Activated CD4-positive, alpha-beta T cell treated with anti-CD3 and anti-CD28 coated beads for 48 hours (primary cell): ENCODE measurements at places on chromosomes 7 and 10.
A peak's percentile ranks its signal among the peaks of the same experiment; 100 is the strongest.

- no peak for DNase-seq
These were observed 3.9 kb upstream of the MIOS start for GRCh38 chr7:7562736-7563135.

- DNase-seq: no peak
These were observed 210.9 kb upstream of the SEMA3E start for GRCh38 chr7:83859827-83860226.

GRCh38 chr10:97320480-97321031, 1.5 kb downstream of the FRAT1 start:
- DNase-seq: peak; percentile 38

DNA sequence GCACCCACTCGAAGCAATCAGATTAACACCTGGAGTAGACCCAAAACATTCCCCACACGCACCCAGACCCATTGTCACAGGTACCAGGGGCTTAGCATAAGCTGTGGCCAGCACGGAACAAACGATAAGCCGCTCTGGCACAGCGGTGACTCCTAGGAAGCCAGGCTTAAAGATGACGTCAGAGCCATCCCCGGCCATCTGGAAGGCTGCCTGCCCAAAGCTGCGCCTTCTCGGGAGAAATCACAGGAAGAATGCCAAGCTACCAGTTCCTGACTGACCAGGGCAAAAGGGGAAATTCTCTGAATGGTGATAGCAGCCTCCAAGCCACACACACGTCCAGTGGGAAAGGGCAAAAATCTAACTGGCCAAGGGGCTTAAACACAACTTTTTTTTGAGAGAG, 13.0 kb upstream of the WIPI2 start:
- no peak for DNase-seq

DNA sequence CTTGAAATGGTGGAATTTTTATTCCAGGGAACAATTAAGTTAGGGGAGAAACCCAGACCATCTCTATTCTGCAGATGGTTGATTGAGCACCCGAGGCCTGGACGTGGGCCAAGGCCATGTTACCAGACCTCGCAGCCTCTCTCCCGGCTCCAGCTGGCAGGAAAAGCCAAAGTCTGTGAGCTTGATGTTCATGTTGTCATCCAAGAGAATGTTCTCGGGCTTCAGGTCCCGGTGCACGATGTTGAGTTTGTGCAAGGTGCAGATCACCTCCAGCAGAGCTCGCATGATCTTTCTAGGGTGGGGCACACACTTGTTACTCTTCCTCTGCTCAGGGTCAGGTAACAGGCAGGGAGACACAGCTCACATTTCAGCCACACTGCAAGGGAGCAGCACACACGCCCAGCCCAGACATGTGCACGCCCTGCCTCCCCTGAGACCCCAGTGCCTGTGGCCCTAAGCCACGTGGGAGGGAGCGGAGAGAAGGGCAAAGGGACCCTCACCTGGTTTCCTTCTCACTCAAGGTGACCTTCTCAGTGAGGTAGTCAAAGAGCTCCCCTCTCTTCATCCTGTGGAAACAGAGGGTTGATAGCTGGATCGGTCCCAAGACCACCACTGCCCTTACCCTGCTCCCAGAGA, 9.5 kb downstream of the PHKG1 start:
- no peak for DNase-seq

DNA sequence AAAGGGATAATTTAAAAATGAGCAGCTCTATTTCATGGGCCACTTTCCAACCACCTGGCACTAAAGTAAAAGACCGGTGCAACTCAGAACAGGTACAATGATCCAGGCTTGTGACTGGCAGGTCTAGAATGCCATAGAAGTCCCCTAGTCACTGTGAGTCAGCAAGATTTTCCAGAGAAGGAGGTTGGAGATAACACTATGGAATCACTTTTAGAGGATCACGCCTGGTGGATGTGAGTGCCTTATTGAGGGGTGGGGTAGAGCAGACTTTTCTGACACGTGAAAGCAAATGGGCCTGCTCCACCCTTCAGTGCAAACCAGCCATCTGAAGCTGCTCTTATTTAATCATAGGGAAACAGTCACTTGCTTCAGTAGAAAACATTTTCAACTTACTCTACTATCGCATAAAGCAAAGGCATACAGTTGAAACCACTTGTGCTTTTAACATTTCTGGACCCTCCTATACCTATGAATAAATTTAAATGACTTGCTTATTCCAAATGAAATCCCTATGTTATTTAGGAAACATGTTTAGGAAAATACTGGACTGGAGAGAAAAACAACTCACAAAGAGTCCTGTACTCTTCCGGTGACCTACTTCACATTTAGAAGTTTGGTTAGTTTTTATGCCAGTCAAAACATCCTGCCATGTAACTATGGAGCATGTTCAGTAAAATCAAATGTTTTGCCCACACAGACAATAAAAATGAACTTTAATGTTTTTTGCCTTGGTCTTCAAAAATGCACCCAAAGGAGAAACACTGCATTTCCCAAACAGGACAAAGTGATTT, 21.5 kb upstream of the AKR1C1 start:
- no peak for DNase-seq

GRCh38 chr7:80078159-80078731, 56.4 kb upstream of the GNAI1 start:
- DNase-seq: peak; percentile 38

- DNase-seq: no peak
These were observed 136.1 kb downstream of the NEURL1 start for GRCh38 chr10:103629581-103629980.

GRCh38 chr7:94980418-94981142, 73.2 kb downstream of the PPP1R9A start:
- no peak for DNase-seq

DNA sequence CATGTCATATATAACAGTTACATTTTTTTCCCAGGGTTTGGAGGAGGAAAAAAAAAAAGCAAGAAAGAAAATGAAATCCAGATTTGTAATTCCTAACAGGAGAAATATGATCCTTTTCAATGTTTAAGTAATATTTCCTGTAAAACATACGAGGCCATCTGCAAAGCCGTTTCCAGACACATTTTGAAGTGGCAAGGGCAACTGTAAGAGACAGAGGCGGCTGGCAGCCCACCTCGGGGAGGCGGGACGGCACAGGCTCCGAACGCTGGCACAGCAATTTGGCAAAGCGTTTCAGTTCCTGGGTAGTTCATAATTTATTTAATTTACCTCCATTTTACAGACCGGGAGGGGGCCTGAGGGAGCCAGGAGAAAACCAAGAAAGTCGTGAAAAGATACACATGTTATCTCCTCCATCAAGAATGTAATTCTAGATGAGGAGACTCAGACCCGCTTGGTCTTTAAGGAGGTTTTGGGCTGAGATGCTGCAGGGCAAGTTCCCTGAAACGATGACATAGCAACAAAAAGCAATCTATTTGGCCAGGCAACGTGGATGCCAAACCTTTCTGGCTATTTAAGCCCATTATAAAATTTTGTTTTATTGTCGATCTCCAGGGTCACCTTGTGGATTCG, 448.5 kb upstream of the MKI67 start:
- DNase-seq: no peak

- peak; percentile 19 for DNase-seq
These were observed 120.2 kb upstream of the CTTNBP2 start for GRCh38 chr7:117993377-117994003.

- DNase-seq: no peak
These were observed 324.2 kb upstream of the ZMIZ1 start for GRCh38 chr10:78744491-78745090.

GRCh38 chr7:39923091-39923490, 27.0 kb upstream of the CDK13 start:
- DNase-seq: no peak

DNA sequence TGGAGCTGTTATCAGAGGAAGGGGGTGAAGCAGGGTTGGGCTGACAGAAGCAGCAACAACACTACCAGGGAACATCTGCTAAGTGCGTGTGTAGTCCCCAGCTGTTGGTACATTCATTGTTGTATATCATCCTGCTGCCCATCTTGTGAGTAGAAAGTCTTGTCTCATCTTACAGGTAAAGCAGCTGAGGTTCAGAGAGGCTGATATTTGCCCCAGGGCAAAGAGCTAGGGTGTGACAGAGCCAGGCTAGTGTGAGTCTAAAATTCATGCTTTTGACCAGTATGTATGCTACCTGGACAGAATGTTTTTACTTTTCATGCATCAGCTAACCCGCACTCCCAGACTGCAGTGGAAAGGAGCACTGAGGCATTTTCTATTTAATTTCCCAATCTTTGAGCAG, 221.6 kb downstream of the STK31 start:
- no peak for DNase-seq

DNA sequence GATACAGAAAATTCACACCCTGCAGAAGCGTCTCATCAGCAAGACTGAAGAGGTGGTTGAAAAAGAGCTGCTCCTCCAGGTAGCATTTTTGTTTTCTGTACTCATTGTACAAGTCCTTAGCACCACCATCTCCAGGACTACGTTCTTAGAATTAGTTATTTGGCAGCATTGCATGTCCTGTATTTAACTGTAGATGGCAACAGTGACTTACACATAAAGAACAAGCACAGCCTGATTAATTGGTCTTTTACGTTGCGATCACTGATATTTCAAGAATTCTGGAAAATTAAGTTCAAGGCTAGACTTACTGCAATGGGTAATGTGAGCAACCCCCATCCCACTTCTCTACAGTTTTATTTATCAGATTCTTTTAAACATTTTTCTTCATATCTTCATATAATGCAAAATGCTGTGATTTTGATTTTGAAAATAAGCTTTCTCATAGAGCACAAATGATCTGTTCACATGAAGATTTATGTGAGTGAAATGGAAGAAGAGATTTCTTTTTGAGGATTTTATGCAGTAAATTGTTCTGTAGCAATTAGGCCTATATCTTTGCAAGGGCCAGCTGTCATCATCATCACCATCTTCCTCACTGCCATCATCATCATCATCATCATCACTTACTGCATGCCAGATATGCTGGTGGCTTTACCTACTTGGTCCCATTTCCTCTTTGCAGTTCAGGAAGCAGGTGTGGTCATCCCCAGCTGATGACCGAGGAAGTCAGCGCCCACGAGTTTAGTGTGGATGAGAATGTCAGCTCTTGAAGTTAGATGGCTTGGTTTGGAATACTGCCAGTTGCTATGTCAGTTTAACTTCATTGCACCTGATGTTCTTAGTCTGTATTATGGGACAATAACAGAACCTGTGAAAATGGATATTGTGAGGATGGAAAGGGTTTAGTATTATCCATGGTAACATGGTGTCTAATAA, 53.4 kb downstream of the CFAP58 start:
- no peak for DNase-seq

DNA sequence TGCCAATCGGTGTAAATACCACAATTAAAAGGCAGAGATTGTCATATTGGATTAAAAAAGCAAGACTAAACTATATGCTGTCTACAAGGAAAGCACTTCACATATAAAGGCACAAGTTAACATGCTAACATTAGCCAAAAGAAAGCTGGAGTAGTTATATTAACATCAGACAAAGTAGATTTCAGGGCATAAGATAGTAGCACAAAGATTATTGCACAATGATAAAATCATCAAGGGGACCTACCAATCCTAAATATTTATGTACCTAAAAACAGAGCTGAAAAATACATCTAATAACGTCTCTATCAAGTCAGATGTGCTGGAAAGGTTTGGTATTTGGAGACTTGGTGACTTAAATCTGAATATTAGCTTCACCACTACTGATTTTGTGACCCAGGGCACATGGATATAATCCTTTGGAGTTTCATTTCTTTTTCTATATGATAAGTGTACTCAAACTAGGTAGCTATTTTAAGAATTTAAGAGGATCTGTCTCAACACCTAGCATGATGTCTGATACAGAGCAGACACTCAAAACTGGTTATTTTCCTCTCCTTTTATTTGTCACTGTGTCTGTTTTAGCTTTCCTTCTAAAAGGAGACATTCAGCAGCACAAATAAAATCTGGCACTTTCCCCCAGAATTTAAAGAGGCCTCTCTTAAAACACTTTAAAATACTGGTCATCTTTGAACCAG, 156.5 kb downstream of the DOCK4 start:
- no peak for DNase-seq

- peak; percentile 40 for DNase-seq
These were observed 752 bp downstream of the KLF14 start for GRCh38 chr7:130732980-130733930.

GRCh38 chr10:133110133-133110532, 22.4 kb downstream of the ADGRA1 start:
- DNase-seq: no peak

DNA sequence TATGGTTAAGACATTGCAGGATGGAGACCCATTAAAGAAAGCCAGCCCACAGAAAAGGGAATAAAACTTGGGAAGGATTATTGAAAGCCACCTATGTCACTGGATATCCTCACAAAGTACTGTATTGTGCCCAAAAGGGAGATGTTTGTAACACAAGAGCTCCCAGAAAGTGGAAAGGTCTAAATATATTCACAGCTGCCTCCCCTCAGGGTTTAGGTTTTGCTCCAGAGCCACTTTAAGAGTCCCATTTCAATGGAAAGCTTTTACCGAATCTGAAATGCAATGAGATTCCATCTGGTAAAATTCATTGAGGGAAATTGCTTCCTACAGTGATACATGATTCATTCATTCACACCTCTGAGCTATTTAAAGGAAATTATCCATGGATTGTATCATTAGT, 176.4 kb downstream of the XPNPEP1 start:
- DNase-seq: no peak

DNA sequence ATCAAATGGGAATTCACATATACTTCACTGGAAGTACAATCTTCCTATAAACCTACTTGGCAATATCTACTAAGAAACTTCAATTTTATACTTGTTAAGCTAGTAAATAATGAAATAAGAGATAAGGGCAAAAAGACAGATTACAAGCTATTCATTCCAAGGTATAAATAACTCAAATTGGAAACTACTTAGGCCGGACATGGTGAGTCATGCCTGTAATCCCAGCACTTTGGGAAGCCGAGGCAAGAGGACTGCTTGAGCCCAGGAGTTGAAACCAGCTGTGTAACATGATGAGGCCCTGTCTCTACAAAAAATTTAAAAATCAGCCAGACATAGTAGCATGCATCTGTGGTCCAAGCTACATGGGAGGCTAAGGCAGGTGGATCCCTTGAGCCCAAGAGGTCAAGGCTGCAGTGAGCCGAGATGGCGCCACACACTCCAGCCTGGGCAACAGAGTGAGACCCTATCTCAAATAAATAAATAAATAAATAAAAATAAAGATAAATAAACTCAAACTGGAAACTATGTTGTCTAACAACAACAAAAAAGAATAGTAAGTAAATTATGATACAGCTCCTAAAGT, 37.6 kb downstream of the ARHGAP21 start:
- no peak for DNase-seq

DNA sequence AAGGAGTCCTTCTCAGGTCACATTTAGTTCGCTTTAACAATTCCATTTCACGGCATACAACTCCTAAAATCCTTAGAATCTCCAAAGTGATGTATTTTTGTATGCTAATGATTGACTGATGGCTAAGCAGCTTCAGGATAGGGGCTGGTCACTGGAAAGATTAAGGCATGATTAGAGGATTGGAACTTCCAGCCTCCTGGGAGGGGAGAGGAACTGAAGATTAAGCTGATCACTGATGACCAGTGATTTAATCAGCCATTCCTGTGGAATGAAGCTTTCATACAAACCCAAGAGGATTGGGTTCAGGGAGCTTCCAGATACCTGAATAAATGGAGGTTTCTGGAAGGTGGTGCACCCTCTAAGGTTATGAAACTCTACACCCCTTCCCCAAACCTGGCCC, 123.9 kb upstream of the CDK13 start:
- DNase-seq: no peak
